ENCODE measurements at places on chromosomes 2 and 18.

- DNase-seq: no peak
These were observed 5.9 kb downstream of the SP9 start for GRCh38 chr2:174340400-174341292.

DNA sequence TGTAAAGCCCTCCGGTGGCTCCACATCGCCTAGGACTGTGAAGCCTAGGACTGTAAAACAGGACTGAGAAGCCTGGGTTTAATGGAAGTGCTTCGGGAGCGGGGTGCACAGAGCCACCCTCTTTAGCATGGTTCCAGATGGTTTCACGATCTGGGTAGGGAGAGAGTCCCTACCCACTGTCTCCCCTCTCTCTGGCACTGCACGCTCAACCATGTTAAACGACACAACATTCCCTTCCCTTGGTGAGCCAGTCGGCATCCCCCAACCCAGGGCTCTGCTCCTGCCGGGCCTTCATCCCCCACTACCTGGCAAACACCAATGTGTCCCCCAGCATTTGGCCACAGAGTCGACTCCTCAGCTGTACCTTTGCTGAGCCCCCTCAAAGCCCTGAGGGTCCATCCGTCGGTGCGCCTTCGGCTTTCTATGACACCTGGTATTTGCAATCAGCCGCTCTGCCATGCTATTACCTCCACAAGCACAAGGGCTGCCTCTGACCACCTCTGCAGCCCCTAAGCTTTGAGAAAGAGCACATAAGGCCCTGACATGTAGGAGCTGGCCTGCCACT, 1.1 kb downstream of the COPS9 start:
- DNase-seq: no peak

- peak; percentile 39 for DNase-seq
These were observed 209.4 kb upstream of the CXCR4 start for GRCh38 chr2:136327162-136327852.

DNA sequence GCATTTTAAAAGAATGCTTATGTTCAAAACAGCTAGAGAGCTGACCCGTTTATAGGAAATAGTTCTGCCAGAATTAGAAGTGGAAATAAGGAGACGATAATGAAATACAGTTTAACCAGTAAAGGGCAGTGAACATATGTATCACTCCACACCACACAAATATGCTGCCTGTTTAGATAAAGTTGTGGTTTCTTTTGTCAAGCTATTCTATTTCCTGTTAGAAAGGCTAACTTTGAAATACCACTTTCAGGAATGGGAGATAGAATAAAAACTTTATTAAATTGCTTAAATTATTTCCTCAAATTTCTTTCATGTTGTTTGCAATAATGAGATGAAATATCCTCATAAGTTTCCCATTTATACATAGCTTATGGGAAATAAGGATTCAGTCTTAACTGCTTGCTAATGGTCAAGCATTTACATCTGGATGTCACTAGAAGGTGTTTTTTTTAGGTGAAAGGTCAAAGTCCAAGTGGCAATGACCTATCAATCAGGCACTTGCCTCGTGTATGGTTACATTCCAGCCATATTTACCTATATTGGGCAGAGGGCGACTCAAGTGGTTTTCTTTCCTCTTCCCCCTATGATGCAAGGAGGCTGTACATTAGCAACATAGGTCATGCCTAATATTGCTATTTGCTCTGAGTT, 148.9 kb downstream of the ZEB2 start:
- DNase-seq: no peak

DNA sequence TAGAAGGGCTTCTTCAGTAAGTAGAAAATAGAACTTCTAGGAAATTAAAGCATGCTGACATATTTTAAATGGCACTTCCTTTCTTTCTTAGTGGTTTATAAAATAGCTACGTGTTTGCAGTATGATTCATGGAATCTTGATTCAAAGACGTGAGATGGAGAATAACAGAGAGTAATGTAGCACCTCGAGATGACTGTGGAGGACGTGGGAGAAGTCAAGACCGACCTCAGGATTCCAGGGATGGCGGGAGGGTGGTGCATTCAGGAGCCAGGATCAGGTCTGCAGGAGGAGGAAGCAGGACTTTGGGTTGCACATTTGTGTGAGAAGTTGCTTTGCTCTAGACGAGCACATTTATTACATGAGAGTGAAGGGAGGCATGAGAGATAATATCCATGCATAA, 56.0 kb downstream of the DCDC2C start:
- no peak for DNase-seq

GRCh38 chr18:6737833-6738232, 8.3 kb downstream of the ARHGAP28 start:
- no peak for DNase-seq

GRCh38 chr2:221911890-221912289, 339.8 kb upstream of the EPHA4 start:
- no peak for DNase-seq

DNA sequence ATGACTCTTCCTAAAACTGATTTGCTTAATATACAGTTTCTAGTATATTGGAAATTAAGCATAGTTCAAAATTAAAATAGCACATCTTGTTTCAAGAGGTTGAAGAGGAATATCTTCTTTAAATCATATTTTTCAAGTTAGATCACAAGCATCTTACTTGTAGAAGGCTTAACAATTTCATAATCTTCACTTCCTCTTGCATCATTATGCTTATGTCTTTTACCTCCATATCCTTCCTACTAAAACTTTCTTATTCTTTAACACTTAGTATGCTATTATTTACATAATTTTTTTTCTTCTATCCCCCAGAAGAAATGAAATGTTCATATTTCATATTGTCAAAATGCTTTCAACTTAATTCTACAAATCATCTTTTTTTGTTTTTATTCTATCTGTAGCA, 1354.9 kb upstream of the TMEFF2 start:
- no peak for DNase-seq
